GM18507 (cell line): ENCODE measurements at places on chromosomes 7 and 10.

GRCh38 chr10:82278401-82279182 is 403.6 kb downstream of the NRG3 start:
- DNase-seq, result no peak

DNA sequence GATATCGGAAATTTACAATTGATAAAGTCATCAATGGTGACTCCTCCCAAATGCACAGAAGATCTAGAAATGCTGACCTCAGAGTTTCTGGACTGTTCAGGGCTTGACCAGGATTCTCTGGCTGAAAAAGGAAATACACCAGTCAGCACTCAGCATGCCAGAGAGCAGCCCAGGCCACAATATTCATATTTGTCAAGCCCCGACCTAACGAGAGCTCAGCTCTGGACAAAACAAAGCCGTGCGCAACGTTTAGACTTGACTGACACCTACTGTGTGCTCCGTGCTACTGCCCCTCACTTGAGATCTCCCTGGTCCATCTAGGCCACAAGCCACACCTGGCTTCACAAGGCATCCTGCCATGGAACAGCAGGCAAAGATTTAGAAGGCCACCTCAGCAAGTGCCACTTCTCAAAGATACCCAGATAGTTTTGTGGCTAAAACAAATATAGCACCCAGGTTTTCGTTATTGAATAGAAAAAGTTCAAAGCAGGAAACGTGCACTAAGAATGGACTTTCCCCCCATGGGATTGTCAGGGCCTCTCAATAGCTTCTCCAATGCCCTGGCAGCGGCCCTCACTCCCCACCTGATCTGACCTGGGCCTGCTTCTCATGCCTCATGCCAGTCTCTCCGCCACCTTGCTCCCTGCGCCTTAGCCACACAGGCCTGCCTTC is 218.3 kb downstream of the FAM107B start:
- DNase-seq, result peak; percentile 26

GRCh38 chr7:103637726-103638125 is 191.7 kb upstream of the SLC26A5 start:
- no peak for DNase-seq

DNA sequence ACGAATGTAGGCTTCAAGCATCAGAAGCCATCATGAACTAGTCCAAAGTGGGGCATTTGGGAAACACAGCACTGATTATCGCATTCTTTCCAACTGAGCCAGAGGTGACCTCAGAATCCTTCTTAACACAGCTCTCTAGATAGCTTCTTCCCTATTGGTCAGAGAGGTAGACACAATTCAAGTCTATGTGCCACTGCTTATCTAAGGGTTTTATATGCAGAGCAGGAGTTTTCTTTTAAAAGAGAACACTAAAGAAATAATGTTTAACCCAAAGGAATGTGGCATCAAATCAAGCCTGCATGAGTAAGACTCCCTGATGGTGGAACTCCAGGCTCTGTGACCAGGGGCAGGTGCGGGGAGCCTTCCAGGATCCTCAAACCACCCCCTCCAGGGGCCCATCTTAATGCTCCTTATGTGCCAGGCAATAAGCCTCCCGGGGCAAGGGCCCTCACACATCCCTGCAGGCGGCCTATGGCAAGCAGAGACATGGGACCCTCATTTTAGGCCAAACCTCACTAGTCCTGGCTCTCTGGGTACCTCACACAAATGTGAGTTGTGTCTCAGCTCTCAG is 13.8 kb downstream of the HSPA12A start:
- DNase-seq, result no peak

DNA sequence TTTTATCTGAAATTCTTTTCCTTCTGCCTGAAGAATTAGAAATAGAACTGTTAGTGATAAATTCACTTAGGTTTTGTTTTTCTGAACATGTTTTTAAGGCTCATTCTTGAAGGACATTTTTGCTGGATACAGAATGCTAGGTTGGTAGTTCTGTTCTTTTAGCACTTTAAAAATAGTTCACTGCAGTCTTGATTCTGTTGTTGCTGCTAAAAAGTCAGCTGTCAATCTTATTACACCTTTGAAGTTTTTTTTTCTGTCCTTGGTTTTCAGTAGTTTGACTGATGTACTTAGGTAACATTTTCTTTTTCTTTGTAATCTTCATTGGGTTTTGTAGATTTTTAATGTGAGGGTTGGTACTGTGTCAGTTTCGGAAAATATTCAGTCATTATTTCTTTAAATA is 48.7 kb downstream of the C1GALT1 start:
- no peak for DNase-seq

- DNase-seq, result no peak
Measured at GRCh38 chr10:44352316-44353127, 32.4 kb downstream of the CXCL12 start.
